ENCODE measurements at places on chromosomes 16 and 17.

- no peak for DNase-seq
Observed at GRCh38 chr17:8087075-8087951, at the start of gene ALOX12B. ALOX12B (minus strand) TSS chr17:8087716; CDS start chr17:8087442, 274 bp downstream.

GRCh38 chr17:79926142-79926604, 86.9 kb upstream of the CBX4 start:
- DNase-seq = no peak

- DNase-seq = no peak
Observed at GRCh38 chr17:67266496-67266895, 21.5 kb upstream of the HELZ start.

- DNase-seq = no peak
Observed at GRCh38 chr16:30112197-30113030, 923 bp downstream of the GDPD3 start.

DNA sequence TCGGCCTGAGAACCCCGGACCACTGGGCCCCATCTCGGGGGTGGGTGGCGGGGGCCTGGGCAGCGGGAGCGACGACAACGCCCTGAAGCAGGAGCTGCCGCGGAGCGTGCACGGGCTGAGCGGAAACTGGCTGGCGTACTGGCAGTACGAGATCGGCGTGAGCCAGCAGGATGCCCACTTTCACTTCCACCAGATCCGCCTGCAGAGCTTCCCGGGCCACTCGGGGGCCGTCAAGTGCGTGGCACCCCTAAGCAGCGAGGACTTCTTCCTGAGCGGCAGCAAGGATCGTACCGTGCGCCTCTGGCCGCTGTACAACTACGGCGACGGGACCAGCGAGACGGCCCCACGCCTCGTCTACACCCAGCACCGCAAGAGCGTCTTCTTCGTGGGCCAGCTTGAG, 8.9 kb upstream of the SERPINF2 start:
- DNase-seq = no peak

- no peak for DNase-seq
Observed at GRCh38 chr17:43367737-43368242, 31.0 kb upstream of the ARL4D start.

- no peak for DNase-seq
Observed at GRCh38 chr16:54055864-54056263, 230.7 kb downstream of the IRX3 start.

DNA sequence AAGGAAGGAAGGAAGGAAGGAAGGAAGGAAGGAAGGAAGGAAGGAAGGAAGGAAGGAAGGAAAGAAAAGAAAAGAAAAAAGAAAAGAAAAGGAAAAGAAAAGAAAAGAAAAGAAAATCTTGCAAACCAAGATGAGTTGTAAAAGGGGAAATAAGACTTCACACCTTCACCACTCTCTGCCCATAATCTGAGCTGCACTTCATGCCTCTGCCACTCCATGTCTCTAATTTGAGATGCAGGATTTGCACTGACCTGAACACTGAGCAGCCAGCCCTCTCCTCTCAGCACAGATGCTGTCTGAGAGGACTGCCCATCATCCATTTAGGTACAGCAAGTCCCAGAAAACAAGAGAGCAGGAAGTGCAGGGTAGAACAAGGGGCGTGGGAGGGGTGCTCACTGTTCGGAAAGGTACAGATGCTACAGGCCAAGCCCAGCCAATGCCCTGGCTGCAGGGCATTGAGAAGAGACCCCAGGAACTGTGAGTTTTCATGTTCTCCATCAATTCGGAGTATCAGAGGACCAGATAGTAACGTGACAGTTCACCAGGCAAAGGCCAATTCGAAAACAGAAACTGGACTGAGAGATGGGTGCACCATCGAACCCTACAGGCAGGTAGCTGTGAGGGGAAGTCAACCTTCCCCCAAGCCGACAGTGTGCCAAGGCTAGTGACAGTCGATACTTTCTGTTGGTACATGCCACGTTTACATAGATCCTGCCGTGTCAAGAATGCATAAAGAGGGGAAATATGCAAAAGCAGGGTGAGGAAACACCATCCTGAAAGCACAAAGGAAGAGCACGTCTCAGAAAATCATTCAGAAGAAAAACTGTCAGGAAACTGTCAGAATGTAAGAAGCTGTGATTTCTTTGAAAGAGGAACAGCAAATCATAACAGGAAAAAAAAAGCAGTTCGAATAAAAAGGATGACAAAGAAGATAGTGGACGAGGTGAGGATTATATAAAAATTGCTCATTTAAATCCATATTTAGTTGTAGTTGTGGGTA, 142.0 kb upstream of the RCVRN start:
- no peak for DNase-seq

- DNase-seq = no peak
Observed at GRCh38 chr16:35344012-35344762, 1884.8 kb downstream of the TP53TG3F start.

GRCh38 chr17:2070241-2071023, 15.5 kb downstream of the HIC1 start:
- DNase-seq = no peak

DNA sequence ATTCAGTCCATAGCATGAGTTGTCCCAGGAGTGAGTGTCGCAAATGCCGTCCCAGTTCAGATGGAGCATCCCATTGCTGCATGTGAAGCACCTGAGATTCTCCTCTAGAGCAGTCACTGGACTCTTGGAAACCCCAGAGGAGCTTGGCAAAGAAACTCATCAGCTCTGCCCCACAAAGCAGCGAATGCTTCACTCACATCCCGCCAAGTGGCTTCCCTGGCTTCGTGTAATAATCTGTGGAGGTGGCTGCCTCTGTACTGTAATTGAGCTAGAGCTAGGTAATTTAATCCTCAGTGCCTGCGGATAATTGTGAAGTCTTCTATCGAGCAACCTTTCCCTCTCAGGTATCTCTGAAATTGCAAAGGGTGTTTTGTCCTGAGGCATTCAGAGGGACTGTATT, 107.1 kb downstream of the SNX29 start:
- no peak for DNase-seq

GRCh38 chr16:64282181-64282580, 839.7 kb downstream of the CDH11 start:
- DNase-seq = no peak

- no peak for DNase-seq
Observed at GRCh38 chr17:32870969-32871368, 6.0 kb downstream of the MYO1D start.

DNA sequence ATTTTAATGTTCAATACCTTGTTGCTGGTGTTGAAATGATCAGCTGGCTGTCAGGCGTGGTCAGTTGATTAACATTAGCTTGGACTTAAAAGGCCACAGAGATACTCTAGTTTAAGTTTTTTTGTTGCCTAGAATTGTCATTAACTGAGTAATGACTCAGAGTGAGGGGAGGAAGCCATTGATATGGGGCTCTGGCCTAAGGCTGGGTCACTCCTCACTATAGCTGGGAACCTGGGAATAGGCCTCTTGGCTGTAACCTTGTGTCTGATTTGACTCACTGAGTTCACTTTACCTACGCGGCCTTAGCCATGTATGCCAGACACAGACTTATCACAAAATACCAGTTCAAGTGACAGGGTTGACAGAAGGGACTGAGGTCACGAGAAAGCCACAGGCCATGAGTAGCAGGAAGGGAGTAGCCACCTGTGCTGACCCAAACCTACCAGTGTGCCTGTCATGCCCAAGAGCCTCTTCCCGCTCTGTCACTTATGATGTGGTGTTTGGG, 37.9 kb upstream of the ADCY7 start:
- DNase-seq = no peak

GRCh38 chr16:12463961-12464360, 339.7 kb downstream of the CPPED1 start:
- DNase-seq = no peak

DNA sequence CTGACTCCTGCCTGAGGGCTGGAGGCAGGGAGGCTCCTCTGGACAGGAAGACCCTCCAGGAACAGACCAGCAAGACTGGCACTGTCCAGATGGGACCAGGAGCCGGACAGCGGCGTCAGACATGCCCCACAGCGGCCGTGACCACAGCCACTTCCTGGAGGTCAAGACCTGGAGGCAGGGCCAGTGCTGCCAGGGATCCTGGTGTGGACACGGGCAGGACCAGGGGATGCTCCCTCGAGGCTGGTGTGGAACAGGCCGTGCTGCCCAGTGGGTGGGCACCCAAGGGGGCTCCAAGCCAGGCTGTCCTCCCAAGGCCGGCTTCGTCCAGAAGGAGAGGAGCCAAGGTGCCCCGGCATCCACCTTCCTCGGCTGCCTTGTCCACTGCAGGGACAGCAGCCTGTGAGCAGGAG, 4.5 kb upstream of the CCDC57 start:
- no peak for DNase-seq

DNA sequence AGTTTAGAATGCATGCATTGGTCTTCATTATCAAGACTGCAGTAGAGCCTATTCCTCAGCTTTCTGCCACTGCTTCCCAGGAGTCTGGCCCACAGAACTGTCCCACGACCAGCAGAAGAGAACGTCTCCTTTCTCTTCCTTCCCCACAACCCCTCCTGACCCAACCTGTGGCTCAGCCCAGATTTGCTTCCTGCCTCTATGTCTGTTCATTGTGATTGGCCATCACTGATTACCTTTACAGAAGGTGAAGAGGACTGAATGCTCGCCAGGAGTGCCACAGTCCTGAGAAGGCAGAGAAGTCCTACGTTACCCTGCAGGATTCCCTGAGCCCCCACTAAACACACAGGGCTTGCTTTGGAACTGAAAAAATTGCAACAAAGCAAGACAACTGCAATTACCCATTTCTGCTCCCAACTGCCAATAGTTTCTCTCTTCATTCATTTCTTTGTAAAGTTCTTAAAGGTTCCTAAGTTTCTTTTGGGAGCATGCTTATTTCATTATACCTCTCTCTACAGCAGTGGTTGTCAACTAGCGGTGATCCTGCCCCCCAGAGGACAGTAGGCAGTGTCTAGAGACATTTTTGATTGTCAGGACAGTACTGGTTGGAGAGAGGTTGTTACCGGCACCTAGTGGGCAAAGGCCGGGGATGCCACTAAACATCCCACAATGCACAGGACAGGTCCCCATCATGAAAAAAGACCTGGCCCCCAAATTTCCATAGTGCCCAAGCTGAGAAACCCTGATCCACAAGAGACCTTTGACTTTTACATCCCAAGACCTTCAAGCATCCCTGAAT, 4.5 kb upstream of the NAT9 start:
- DNase-seq = no peak

GRCh38 chr17:57975044-57975443, 13.0 kb downstream of the VEZF1 start:
- DNase-seq = no peak

GRCh38 chr16:2158262-2158638, 2.7 kb downstream of the TRAF7 start:
- no peak for DNase-seq

DNA sequence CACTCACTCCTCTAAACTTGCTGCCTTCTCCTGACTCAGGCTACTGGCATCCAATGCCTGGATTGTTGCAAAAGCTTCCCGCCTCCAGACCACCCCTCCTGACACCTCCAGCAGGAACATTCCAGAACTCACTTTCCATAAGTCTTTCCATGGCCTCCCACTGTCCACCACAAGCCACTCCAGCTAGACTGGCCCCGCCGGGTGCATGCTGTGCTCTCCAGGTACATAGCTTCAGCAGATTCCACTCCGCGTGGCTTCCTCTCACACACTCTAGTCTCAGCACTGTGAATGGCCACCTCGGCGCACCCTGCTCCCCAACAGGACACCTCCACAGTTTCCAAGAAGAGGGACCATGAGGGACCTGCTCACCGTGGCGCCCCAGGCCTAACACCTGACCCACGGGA, 25.9 kb upstream of the FAAP100 start:
- DNase-seq = no peak

- DNase-seq = no peak
Observed at GRCh38 chr17:27836651-27837050, 36.3 kb upstream of the NOS2 start.

- DNase-seq = peak; percentile 80
Observed at GRCh38 chr16:67667817-67668494, 1.3 kb downstream of the C16orf86 start.
